ENCODE measurements at places on chromosomes 5 and 9.

DNA sequence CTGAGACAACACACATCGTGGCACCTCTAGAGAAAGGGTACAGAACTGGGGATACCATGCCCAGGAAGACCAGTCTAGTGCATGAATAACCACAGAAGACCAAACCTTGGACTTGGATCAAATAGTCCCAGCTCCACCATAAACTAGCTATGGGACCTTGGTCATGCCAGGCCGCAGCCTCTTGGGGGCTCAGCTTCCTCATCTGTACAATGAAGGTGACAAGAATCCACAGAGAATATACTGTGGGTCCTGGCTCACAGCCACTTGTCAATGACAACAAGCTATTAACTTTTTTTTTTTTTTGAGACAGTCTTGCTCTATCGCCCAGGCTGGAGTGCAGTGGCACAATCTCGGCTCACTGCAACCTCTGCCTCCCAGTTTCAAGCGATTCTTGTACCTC is 3.9 kb downstream of the KYAT1 start:
- DNase-seq, result no peak

DNA sequence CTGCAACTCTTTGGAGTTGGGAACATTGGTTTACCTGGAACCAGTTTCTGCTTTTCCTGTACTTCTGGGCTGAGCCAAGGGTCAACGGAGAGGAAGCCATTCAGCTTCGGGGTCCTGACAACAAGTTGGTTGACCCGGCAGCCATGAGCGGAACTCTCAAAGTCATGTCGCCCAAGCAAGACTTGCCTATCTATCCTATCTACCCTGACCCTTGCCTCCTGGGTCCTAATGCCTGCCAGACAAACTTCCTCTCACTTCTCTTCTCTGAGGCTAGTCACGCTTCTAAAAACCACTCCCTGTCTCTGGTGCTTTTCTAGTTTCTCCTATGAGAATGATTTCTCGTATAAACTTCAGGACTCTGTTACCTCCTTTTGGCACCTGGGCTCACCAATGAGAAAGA is 44.7 kb upstream of the CRHBP start:
- no peak for DNase-seq

DNA sequence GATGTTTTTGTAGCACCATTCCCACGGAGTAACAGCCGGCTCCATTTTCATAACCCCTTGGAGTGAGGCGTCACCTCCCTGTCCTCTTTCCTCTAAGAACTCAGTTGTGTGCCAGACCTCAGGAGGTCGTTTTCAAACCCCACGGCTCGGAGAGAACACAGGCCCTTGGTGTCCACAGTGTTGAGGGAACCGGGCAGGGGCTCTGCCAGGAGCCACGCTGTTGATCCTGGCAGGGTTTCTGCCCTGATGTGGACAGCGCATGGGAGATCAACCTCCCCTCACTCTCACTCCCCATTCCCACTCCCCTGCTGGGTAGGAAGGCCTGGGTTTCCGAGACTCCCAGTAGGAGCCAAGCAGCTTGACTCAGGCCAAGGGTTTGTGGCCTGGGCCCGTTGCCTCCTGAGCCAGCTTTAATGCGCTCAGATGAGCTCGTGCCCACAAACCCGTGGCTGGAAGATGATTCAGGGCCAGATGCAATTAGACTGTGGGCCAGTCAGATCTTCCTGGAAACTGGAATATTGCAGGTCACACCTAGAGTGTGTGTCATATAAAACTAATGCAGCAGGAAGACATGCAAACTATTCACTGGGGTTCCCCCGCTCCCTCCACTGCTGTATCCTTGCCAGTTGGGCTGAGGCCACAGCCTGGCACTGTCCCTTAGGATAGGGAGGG is 133.4 kb downstream of the SLC12A2 start:
- no peak for DNase-seq

DNA sequence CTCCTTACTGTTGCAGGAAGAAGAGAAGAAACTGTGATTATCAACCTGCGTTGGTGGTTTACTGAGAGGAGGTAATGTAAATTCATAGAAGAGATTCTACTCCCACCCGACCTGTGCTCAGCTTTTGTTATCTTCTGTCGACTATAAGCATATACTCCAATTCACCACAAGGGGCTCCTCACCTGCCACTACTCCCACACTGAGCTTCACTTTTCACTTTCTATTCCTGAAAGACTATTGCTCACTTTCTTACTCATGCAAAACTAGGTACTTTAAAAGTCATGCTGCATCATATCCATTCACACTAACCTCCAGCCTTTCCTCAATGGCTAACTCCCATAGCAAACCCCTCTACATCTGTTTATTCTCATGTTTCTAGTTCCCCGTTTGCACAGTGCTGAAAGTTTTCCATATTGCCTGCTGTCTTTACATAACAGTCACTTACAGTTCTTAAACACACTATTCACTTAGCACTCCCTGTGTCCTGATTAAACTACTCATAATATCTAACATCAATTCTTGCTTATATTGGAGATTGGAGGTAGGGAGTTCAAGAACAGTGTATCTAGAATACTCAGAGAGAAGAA is 1062.6 kb downstream of the NR2F1-AS1 start:
- DNase-seq, result no peak

DNA sequence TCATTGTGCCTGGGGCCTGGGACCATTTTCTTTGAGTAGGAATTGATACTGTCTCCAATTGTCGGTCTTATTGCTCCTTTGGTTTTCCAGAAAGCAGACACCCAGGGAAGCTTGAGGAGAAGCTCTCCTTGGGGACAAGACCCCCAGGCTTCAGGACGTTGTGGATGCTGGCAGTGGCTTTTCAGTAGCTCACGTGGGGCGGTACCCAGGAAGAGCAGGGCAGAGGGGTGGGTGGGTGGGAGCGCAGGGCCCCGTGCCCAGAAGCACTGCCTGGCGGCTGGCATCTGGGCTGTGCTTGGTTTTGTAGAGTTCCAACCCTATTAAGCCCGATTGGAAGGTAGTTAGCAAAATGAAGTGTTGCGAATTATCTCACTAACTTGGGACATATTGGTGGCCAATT is 374.2 kb upstream of the IRX1 start:
- no peak for DNase-seq

DNA sequence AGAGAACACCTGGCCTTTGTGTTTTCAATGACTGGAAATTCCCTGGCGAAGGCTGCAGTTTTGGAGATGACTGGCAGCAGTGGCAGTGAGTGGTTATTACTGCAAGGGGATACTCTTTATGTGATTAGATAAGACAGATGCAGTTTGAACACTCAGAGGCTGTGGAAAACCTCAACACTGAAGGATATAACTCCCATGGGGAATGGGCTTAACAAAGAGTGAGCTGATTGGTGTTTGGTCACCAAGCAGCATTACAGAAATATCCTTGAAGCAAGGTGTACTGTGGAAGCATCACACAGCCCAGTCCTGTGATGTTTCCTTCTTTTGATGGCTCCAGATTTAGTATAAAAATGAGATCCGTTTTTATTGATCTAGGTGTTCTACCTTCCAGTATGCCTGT is 490.7 kb upstream of the PTPRD start:
- no peak for DNase-seq
